Stimulated activated CD8-positive, alpha-beta memory T cell treated with anti-CD3 and anti-CD28 coated beads, Interleukin-4, amount 100 ng/mL, for 4 hours (primary cell): ENCODE measurements at places on chromosomes 7 and 10.

- no peak for DNase-seq
Observed at GRCh38 chr10:74332398-74332797, 181.4 kb downstream of the ADK start.

- DNase-seq = no peak
Observed at GRCh38 chr7:14340393-14341074, 351.1 kb upstream of the ETV1 start.

DNA sequence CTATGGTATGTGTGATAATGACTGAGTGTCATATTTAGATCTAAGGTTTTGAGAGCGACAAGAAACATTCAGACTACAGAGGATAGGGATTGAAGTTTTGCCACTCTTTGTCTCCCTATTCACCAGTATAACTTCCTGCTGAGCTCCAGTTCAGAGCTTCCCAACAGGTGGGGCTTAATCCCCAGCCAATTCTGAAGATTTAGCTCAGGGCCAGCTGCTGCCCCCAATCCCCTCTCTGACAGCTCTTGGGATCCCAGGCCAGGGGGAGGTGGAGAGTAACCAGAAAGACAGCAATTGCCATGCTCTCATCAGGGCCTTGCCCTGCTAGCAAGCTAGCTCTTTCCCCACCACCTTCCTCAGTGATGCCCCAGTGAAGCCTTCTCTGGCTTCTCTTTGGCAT, 57.8 kb downstream of the TRIL start:
- DNase-seq = no peak

- DNase-seq = no peak
Observed at GRCh38 chr7:142689439-142690120, 59.7 kb upstream of the PRSS1 start.

GRCh38 chr10:14062528-14063260, 268.0 kb downstream of the FRMD4A start:
- no peak for DNase-seq

DNA sequence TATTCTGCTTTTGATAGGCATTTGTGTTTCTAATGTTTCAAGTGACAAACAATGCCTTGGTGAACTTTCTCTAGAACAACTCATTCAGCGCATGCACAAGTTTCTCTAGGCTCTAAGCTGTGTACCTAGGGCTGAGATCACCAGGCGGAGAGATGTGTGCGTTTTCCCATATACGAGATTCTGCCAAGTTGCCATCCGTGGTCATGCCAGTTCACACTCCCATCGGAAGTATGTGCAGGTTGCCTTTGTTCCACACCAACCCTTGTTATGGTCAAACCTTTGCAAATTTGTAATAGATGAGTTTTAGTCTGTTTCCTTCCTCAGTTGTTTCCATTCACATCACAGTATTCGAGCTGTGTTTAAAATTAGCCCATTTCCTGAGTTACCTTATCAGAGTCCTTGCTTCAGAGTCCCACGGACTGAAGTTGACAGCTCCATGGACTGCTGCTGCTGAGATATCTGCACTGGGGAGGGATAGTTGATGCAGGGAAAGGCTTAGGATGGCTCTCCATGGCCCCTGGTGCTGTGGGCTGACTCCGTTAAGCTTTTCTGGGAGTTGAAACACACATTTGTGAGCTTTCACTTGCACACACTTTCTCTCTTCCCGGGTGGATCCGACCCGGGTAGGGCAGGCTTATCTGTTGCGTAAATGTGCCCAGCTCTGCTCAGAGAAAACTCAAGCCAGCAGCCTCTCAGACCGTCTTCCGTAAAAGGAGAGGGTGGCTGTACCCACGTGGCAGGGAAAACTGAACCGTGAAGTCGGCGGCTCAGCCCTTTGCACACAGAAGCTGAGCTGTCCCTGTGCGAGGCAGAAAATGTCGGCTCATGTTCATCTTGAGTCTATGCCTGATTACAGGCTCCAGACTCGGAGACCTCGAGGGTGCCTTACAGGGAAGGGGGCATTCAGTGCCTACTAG, 49.4 kb downstream of the HK1 start:
- DNase-seq = no peak

- DNase-seq = no peak
Observed at GRCh38 chr7:146864644-146865043, 748.0 kb downstream of the CNTNAP2 start.

- no peak for DNase-seq
Observed at GRCh38 chr10:71351628-71352319, 32.7 kb downstream of the SLC29A3 start.

GRCh38 chr10:84659497-84660439, 331.4 kb downstream of the CCSER2 start:
- DNase-seq = no peak

- DNase-seq = no peak
Observed at GRCh38 chr10:104020020-104020419, 53.1 kb downstream of the SLK start.

- DNase-seq = no peak
Observed at GRCh38 chr7:132825932-132826835, 249.9 kb upstream of the PLXNA4 start.
